ENCODE measurements at places on chromosomes 11 and 22.

GRCh38 chr11:120125024-120125423, 12.9 kb downstream of the TRIM29 start:
- DNase-seq, result peak; percentile 75

DNA sequence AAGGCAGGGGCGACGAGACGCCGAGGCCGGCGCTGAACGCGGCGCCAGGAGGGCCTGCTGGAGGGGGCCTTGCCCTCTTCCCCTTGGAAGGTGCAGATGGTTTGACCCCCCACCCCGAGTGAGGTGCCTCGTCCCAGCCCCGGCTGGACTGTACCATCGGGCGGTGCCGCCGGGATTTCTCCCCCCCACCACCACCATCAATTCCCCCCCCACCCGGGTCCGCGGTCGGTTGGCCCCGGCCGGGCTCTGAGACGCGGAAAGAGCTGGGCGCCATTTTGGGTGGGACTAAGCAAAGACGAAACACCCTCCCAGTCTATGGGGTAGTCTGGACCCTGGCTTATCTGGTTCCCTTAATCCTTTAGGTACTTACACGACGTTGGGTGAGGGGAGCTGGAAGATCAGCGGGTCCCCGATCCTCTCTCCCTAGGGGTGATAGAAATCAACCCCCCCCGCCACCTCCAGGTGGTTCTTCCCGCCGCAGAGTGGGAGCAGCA, at the start of gene PRDM10:
Gene PRDM10 (minus strand): TSS at position 484 of the 494 bp plus-strand sequence. CDS start 41,871 bp downstream, outside the sequence.
- peak; percentile 94 for DNase-seq

DNA sequence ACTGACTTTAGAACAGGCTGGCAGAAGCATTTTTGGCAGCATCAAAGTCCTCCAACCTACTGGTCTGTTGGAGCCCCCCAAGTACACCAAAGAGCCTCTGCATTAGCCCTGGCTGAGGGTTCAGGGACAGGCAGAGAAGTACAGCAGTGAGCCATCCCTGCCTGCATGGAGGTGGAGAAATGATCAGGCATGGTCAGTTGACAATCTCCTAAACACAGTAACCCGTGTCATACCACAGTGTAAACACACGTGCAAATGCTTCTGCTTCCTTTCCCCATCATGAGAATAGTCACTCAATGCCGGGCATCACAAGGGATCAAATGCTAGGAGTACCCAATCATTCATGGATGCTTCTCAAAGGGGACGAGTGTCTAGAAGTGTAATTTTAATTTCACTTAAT, 8.2 kb downstream of the SERPIND1 start:
- DNase-seq, result no peak

- no peak for DNase-seq
Observed at GRCh38 chr11:92854952-92855351, 114.5 kb upstream of the MTNR1B start.

DNA sequence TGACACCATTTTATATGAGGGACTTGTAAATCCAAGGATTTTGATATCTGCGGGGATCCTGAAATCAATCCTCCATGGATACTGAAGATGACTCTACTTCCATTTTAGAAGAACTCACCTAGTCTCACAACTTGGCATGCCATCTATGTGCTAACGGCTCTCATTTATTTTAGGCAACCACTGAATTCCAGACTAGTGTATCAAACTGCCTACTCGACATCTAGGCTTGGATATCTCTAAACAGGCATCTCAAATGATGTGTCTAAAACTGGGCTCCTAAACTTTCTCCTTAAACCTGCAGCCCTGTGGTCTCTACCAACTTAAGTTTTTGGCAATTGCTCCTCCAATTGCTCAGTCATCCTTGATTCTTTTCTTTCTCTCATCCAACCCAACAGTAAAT, 31.2 kb upstream of the CLNS1A start:
- no peak for DNase-seq

GRCh38 chr11:75022296-75022695, 33.6 kb downstream of the NEU3 start:
- DNase-seq, result no peak

DNA sequence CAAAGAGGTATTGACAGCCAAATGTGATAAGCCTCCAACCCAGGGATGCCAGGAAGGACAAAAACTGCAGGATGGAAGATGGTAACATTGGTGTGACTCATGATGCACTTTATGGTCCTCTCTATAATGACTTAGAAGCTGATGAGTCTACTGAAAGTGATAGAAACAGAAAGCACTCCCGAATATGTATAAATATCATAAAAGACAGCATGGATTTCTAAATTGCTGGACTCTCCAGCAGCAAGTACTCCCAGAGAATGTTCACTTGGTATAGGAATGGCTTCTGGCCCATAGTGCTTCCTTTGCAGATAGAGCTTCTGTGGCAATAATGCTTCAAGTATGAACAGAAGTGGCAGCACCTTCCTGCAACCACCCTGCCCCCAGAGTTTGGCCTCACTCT, at the start of gene OR52B2:
Gene OR52B2 (minus strand): TSS at position 101 of the 400 bp plus-strand sequence. CDS start 0 bp downstream, at position 101.
- DNase-seq, result no peak

DNA sequence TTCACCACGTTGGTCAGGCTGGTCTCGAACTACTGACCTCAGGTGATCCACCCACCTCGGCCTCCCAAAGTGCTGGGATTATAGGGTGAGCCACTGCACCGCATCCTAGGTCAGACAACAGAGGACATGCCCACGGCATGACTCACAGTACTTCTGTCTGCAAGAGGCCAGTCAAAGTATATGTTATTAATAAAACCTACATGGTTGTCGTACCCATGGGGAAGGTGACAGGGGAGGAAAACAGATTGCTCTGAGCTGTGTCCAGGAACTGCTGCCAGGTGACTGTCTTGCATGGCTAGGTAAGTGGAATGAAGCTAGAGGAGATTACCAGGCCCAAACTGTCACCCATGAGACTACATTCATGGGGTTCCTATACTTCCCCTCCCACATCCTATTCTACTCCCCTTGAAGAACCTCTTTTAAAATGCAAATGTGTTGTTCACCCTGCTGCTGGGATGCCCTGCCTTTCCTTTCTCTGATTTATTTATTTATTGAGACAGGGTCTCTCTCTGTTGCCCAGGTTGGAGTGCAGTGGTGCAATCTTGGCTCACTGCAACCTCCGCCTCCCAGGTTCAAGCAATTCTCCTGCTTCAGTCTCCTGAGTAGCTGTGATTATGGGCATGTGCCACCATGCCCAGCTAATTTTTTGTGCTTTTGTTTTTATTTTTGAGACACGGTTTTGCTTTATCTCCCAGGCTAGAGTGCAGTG, 2.0 kb upstream of the NLRX1 start:
- no peak for DNase-seq

- peak; percentile 72 for DNase-seq
Observed at GRCh38 chr11:19559746-19560145, 152.9 kb upstream of the NAV2 start.

DNA sequence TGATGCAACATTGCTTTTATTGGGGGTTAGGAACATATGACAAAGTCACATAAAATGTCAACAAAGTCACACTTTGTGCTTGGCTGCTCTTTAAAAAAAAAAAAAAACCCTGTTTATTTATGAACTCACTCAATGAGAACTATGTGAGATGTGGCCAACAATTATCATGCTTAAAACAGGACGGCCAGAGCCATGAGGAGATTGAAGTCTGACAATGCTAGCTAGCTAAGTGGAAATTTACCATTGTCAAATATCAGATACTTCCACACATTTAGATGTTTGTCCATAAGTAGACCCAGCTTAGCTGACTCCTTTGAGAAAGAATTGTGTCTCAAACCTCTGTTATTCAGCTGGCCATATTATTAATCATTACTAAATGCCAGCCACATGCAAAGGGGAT, 26.9 kb downstream of the BLID start:
- DNase-seq, result no peak

DNA sequence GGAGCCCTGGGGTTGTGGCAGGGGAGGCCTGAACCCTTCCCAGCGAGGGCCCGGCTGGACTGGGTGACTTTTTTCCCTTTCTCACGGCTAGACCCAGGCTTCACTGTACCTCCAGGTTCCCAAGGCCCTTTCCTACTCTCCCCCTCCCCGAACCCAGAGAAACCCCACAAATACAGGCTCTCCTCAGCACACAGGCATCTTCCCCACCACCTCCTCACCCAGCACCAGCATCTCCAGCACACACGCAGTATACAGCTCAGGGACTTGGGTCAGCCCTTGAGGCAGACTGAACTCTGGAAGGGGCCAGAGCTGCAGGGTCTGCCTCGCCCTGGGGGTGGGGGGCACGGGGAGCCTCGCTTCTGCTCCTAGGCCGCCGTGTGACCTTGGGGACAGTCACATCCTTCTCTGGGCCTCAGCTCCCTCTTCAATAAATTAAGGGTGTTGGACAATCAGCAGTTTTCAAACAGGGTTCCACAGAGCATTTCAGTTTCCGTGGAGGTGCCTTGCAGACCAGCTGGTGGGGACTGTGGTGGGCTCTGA, 4.5 kb downstream of the TMPRSS13 start:
- no peak for DNase-seq

- no peak for DNase-seq
Observed at GRCh38 chr22:39259666-39260065, 14.9 kb upstream of the PDGFB start.

- DNase-seq, result no peak
Observed at GRCh38 chr11:80929031-80929805, 1488.4 kb upstream of the TENM4 start.

- DNase-seq, result no peak
Observed at GRCh38 chr11:9815486-9816136, 151.7 kb downstream of the SWAP70 start.

- peak; percentile 75 for DNase-seq
Observed at GRCh38 chr22:37428649-37429586, 1.6 kb upstream of the ELFN2 start.

- DNase-seq, result no peak
Observed at GRCh38 chr22:36258701-36259614, 6.0 kb downstream of the APOL1 start.

DNA sequence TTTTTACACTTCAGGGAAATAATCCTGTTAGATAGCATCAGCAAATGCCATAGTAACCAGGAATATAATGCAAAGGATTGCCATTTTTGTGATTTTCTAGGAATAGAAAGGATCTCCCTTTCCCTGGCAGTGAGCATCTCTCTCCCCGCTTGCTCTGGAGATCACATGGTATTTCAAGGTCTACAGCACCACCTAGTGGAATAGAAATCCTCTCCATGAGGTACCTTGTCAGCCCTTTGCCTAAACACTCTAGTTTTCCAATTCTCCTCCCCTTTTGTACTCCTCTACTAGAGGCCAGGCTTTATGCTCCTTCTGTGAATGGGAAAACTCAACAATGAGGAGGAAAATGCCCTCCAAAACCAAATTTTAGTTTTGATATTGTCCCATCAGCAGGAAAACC, 78.4 kb downstream of the XRRA1 start:
- peak; percentile 37 for DNase-seq

GRCh38 chr11:124971810-124972209, 17.8 kb downstream of the CCDC15 start:
- no peak for DNase-seq

DNA sequence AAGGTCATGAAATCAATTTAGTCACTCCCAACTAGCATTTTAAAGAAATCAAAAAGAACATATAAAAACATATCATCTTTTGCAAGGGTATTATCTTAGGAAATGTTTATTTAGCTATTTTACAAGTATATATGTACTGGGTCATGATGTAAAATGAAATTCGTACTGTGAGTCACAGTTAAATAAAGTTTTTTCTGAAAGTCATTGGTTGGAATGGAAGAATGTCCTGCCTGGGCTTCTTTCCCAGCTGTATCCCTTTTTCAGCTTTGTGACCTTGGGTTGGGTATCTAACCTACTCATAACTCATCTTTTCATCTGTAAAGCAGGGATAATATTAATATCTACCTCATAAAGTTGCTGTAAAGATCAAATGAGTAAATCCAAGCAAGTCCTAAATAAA, 15.7 kb downstream of the FDX1 start:
- DNase-seq, result no peak

- no peak for DNase-seq
Observed at GRCh38 chr11:72038491-72038890, 39.8 kb downstream of the IL18BP start.

GRCh38 chr11:81915045-81915444, 818.6 kb downstream of the FAM181B start:
- DNase-seq, result no peak

DNA sequence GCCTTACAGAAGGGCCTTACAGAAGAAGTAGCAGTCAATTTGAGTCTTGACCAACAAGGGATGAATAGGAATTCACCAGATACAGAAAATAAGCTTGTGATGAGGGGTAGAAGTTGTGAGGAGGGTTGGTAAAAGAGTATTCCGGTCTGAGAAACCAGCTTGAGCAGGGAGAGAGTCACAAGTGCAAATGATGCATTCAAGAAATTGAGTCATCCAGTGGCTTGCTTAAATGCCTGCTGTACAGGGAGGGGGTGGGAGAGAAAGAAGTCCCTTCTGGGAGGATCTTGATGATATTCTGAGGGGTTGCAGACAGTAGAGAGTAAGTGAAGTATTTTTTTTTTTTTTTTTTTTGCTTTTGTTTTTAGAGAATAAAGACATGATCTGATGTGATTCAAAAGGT, 9.2 kb downstream of the CCKBR start:
- DNase-seq, result no peak

GRCh38 chr11:101441747-101442146, 142.1 kb downstream of the TRPC6 start:
- no peak for DNase-seq

DNA sequence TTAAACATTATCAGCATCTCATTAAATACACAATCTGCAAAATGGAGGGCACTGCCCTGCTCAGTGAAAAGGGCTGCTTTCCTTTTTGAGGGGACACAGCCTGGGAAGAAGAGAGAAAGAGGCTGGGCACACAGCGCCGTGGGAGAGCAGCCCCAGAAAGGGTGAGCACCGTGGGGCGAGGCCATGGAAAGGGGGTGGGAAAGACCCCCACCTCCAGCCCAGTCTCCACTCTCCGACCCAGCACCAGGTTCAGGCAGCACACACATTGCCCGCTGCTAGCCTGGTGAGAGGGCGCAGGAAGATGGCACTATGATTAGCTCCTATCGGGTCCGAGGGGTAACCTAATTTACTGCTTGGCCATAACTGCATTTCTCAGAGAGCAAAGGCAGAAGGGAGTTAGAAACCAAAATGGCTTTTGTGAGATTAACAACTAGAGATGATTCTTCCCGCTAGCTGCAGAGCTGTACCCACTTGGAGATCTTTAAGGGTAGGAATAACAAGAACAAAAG, 104.0 kb upstream of the BID start:
- no peak for DNase-seq

DNA sequence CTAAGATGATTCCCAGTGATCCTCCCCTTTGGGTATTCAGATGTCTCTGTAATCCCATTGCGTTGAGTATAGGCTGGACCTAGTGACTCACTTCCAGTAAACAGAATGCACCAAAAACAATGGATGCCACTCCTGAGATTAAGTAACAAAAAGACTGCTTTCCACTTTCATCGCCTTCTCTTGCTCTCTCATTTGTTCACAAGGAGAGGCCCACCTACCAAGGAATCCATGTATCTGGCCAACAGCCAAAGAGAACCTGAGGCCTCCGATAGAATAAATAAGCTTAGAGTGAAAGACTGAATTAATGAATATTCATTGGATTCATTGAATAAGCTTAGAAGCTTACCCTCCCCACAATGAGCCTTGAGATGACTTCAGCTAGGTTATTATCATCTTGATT, 454.6 kb downstream of the KCNA4 start:
- no peak for DNase-seq

- DNase-seq, result peak; percentile 4
Observed at GRCh38 chr22:44406341-44407170, 91.5 kb downstream of the RTL6 start.

All from BE2C (cell line).